Stimulated activated CD4-positive, alpha-beta T cell treated with anti-CD3 and anti-CD28 coated beads, Interleukin-1b, Interleukin-23, amount 100 ng/mL, for 1 hour (primary cell): ENCODE measurements at places on chromosomes 11 and 22.

- no peak for DNase-seq
Observed at GRCh38 chr22:30381264-30381663, 5.9 kb downstream of the RNF215 start.

DNA sequence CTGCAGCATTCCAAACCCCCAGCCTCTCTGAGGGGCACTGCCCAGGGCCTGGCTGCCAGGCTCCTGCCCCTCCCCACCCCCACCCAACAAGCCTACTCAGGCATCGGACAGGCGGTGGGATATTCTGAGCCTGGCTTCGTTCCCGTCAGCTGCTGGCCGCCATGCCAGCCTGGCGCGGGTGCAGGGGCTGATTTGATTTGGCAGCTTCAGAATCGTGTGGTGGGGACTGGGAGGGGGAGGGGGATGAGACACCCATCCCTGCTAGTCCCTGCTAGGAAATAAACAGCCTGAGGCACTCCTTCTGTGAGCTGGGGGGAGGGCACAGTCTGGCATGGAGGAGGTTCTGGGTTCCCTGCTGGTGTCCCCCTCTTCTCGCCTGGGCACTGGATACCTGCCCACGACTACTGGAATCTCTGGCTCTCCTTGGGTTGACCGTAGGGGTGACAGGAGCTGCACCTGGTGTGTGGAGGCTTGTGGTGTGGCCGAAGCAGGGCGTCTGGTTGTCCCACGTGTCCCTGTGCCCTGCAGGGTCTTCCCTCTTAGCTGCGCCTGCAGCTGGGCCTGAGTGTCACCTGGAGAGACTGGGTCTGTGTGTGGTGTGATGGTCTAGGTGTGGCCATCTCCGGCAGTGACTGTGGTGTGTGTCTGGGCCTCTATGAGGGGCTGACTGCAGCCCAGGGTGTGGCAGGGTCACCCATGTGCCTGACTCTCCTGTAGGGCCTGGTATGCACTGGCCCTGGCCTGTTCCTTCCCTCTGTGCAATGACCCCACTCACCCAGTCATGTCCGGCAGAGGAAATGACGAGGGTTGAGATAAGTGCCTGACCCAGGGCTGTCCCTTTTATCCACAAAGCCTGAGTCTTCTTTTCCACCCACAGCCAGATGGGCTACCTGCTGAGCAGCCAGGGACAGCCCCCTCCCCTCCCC lies 42.2 kb downstream of the PDE2A start:
- no peak for DNase-seq

DNA sequence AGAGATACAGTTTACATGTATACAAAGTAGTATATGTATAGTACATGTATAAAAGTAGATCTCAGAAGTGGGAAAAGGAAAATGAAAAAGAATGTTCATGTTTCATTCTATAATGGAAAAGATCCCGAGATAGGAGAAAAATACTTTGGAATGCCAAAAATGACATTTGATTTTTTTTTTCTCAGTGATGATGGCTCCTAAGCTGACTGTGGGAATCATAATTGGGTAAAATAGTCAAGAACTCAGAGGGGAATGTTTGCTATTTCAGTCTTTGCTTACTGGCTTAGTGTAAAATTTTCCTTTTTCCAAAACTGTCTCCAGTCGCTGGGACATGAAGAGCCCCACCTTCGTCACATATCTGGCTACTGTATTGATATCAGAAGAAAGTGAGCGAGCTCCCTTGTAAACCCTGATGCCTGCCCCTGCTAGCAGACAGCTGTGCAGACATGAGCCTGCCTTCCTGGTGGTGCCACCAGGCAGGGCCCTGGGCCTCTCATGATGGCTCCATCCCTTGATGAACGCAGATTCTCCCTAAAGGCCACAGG lies 944.6 kb downstream of the NTM start:
- no peak for DNase-seq

DNA sequence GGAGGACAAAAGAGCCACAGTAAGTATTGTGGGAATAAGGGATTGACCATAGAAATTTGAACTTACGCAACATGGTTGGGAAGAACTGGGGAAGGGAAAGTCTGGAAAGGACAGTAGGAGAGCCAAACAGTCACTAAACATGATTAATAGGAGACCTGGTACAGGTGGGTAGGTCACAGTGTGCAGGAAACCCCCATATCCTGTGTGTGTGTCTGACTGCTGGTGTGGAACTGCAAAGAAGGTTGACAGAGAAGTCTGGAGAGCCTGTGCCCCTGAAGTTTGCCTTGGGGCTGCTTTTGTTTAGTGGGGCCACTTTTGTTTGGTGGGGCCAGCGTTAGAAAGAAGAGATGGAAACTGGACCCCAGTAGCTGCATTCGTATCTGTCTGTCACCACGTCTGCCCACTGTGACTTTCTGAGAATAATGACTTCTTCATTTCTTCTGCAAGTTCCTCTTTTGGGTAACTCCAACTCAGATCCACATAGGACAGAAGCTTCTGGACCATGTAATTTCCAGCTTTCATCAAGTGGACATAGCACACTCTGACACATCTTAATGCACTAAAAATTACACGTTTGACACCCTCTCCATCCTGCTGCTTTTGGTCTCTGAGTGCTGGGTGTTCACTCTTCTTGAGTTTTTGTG lies 126.8 kb upstream of the RAG2 start:
- DNase-seq = no peak

GRCh38 chr22:46577368-46578249 lies 40.2 kb upstream of the CELSR1 start:
- DNase-seq = no peak

DNA sequence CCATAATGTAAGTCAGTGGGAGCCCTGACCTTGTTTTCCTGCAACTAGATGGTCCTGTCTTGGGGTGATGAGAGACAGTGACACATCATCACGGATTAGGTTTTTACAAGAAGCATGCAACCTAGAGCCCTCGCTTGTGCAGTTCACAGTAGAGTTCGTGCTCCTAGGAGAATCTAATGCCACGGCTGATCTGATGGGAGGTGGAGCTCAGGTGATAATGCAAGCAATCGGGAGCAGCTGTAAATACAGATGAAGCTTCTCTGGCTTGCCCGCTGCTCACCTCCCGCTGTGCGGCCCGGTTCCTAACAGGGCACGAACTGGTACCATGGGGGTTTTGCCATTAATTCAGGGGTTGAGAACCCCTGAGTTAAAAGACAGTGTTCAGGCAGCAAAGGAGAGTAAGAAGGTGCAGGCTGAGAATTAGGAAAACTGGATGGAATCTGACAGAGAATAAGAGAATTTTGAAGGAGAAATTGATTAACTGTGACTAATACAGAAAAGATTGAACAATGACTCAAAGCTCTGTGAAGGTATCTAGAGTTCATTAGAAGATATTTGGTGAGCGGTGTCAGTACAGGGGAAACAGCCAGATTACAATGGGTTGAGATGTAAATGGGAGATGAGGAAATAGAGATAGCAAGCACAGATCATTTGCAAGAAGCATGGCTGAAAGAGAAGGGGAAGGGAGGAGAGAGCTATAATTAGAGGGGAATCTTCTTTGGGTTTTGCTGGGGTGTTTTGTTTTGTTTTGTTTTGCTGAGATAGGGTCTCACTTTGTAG lies 21.0 kb downstream of the WEE1 start:
- DNase-seq = no peak

DNA sequence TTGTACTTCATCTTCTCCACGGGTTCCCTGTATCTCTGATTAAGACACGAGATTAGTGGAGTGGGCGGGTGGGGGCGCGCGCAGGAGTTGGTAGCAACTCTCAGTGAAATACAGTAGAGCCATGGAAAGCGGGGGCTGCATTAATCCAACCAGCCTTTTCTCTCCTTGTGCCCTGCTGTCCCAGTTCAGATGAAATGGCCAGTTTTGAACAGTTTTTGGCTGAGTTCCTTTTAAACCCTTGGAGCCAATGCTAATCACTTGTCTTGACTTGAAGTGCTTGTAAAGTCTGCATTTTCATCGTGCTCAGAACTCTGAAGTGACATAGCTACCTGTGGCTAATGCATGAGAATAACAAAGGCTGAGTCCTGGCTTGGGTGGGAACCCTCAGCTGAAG lies 734 bp upstream of the TMEM123 start:
- no peak for DNase-seq

- no peak for DNase-seq
Observed at GRCh38 chr22:44291265-44291664, 21.5 kb downstream of the SHISAL1 start.

GRCh38 chr11:108538022-108538424 lies 39.8 kb upstream of the POGLUT3 start:
- no peak for DNase-seq

DNA sequence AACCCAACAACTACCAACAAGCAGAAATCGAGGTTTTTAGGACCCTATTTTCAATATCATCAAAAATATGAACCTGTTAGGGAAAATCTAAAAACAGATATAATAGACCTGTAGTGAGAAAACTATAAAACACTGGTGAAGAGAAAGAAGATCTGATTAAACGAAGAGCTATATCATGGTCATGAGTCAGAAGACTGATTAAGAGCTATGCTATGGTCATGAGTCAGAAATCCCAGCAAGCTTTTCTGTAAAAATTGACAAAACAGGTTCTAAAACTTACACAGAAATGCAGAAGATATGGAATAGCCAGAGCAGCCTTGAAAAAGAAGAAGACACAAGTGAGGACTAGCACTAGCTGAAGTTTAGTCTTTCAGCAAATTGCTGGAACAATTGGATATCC lies 345.0 kb downstream of the TBC1D22A start:
- no peak for DNase-seq

DNA sequence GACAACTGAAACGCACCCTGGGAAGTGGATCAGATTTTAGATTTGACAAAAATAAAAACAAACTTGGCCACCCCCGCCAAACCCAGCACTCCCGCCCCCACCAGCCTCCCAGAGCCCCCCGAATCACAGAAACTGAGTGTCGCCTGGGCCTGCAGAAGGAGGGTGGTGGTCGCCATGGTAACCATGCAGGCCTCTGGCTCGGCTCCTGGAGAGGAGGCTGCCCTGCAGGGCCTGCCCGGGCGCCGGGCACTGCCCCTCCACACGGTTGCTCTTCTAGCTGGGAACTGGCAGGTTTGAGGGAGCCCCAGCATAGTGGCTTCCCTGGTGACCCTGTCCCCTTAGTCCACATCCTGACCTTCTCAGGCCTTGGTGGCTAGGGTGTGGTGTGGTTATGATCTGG lies 19.3 kb downstream of the CACNA1I start:
- DNase-seq = no peak

- DNase-seq = no peak
Observed at GRCh38 chr11:65424205-65425104, 1.9 kb downstream of the NEAT1 start.

- DNase-seq = no peak
Observed at GRCh38 chr11:56905936-56906335, 82.8 kb upstream of the OR5AK2 start.

GRCh38 chr11:12914400-12914912 lies 94.7 kb upstream of the RASSF10 start:
- no peak for DNase-seq

DNA sequence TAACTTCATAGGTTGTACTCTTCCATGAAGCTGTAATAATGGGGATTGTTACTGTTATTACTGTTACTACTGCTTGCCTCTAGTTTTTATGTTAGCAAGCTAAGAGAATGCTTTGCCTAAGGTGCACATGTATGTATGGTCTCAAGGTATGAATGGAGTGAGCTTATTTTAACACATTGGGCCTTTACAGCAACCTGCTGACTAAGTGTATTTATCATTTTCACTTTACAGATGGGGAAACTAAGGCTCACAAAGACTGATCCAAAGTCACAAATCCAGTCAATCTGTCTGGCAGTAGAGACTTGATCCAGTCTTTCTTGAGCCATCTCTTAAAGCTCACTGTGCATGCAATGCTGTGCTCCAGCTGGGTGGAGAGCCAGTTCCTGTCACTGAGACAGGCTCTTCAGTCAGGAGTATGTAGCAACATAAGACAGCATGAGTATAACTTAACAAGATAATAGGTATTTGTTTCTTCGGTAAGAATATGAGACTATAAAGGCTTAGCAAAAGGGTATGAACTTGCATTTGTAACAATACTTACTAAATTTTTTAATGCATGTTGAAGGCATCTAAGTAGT lies 66.5 kb downstream of the PPP2R1B start:
- no peak for DNase-seq

GRCh38 chr22:45998638-45999378 lies 21.8 kb upstream of the WNT7B start:
- DNase-seq = no peak

GRCh38 chr11:10838881-10839280 lies 19.0 kb downstream of the ZBED5 start:
- DNase-seq = no peak

GRCh38 chr22:48210198-48210580 lies 1447.7 kb downstream of the TBC1D22A start:
- DNase-seq = no peak

GRCh38 chr11:62337303-62338181 lies at the start of gene ASRGL1:
Gene ASRGL1 (plus strand): TSS chr11:62337448. CDS start chr11:62337978, 530 bp downstream.
- DNase-seq = peak; percentile 56

GRCh38 chr11:102115557-102115956 lies 5.3 kb downstream of the YAP1 start:
- DNase-seq = no peak

- DNase-seq = no peak
Observed at GRCh38 chr11:6127881-6128280, 20.4 kb downstream of the OR56B4 start.

DNA sequence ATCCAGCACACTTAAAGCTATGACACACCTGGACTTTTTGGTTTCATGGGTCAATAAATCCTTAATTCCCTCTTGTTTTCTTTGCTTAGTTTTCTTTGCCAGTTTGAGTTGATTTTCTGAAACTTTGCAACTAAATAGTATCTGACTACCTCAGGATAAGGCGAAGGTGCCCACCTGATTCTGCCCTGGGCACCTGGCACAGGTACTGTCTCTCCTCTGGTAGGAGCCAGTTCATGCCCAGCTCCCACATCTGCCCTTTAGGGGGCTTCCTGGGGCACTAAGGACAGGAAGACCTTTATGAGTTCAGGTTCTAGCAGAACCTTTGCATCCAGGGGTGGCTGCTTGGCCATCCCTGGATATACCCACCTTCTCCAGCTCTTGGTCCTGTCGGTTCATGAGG lies 19.6 kb upstream of the KCNJ11 start:
- no peak for DNase-seq

GRCh38 chr11:118958577-118958976 lies 2.5 kb downstream of the UPK2 start:
- no peak for DNase-seq

GRCh38 chr11:18416459-18416858 lies 4.3 kb downstream of the LDHC start:
- DNase-seq = no peak

- no peak for DNase-seq
Observed at GRCh38 chr11:104897891-104898684, at the start of gene CASP12. Gene CASP12 (minus strand): TSS chr11:104898460.

- DNase-seq = no peak
Observed at GRCh38 chr11:76803811-76804600, 20.9 kb downstream of the TSKU start.

GRCh38 chr11:109695696-109696095 lies 273.7 kb downstream of the C11orf87 start:
- DNase-seq = no peak

DNA sequence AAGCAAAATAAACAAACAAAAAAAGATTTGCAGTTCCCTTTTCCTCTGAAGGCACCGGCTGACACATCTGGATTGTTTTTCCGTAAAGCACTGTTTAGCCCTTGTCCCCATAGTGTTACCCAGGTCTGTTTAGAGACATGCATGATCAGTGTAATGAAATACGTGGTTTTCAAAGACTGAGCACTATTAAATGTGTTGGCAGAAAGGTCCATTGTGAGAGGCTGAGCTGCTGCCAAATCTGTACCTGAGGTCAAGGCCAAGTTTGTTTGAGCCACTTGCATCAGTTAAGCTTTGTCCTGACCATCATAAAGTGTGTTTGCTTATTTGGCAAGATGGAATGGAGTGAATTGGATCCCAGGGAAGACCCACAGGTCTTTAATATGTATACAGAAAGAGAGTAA lies 26.3 kb downstream of the CTR9 start:
- no peak for DNase-seq

- no peak for DNase-seq
Observed at GRCh38 chr11:104852811-104853210, 45.4 kb downstream of the CASP12 start.
